ENCODE measurements at places on chromosomes 7 and 10.

DNA sequence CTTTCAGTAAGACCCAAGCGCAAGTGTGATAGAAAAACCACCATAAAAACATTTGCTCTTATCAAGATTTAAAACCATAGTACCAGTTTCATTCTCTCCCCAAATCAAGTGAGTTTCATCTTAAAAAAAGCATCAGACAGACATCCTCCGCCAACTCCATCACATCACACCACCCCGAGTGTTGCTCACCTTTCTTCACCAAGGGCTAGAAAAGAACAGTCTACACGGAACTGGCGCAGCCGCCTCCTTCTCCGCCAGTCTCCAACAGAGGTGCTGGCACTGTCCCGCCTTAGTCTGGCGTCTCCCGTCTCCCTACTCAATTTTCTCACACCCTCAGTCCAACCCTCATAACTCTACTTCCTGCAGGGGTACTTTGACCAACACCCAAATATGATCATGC is 46.9 kb upstream of the WIPI2 start:
- DNase-seq: peak; percentile 47

- no peak for DNase-seq
These were observed 33.9 kb downstream of the TSPAN14 start for GRCh38 chr10:80487791-80488538.

GRCh38 chr10:120172356-120172755 is 279.8 kb downstream of the SEC23IP start:
- DNase-seq: no peak

GRCh38 chr10:113446739-113447138 is 106.1 kb upstream of the HABP2 start:
- DNase-seq: no peak

- DNase-seq: no peak
These were observed 578 bp downstream of the ZNF713 start for GRCh38 chr7:55887821-55888247.

DNA sequence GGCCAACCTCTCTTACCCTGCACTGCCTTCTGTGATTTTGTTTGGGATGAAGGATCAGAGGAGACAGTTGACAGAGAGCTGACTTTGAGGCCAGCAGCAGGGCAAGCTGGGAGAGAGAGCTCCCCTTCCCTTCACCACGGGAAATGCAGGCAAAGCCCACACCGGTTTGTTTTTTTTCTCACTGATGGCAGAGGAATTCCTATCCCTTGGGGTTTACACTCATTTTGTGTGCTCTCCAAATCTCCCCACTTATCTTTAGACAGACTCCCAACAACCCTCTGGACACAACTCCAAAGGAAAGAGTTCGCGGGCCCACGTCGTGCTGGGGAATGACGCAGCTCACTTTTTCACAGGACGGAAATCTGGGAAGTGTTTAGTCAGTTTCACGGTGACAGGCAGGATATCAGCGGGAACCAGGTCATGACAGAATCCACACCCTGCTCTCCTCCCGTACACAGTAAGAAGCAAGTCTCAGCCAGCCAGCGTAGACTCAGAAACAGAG is 68.3 kb upstream of the FAM171A1 start:
- DNase-seq: no peak

- no peak for DNase-seq
These were observed 26.8 kb upstream of the SORCS3 start for GRCh38 chr10:104614245-104614831.

DNA sequence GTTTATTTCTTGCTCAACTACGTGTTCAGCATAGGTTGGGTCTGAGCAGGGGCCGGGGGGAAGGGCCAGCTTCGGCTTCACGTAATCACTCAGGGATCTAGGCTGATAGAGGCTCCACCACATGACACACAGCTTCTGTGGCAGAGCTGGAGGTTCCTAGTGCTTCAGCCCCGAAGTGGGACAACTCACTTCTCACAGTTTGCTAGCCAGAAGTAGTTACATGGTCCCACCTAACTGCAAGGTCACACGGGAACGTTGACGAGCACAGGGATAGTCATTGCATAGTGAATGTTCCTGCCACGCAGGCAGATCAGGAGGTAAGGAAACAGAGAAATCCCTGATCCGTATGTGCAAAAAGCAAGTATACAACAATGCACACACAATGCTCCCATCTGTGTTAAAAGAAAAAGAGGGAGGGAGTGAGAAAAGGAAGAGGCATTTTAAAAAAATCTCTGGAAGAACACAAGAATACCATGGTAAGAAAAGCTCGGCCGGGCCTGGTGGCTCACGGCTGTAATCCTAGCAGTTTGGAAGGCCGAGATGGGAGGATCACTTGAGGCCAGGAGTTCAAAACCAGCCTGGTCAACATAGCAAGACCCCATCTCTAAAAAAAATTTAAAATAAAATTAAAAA is 16.9 kb downstream of the SMURF1 start:
- DNase-seq: no peak

GRCh38 chr7:2860627-2861133 is 16.6 kb upstream of the GNA12 start:
- DNase-seq: no peak

DNA sequence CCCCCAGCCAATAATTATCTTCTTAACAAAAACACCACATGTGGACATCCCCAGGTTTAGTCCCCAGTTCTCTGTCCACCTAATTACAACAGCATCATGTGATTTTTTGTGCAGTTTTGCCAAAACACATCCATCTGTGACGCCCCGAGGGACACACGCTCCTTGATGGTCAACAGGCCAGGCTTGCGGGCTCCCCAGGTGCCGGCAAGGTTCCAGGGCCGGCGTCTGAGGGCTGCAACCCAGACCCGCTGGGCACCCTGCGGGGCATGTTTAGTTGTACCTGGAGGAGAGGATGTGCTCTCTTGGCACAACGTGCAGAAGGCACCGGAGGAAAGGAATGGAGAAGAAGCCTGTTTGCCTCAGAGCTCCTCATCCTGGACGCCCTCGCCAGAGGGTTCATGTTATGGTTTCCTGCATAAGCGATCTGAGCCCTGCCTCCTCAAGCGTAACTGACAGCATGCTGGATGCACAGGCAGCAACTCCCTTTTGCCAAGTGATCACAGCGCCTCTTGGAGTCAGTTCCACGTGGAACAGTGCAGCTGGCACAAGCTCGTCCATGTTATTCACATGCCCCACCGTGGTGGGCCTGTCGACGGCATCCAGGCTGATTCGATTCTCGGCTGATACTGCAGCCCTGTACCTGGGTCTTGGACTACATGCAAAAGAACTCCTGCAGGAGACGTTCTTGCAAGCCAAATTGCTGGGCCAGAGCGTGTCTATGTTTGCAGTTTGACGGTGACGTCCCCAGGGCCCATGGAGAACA is 41.6 kb downstream of the JAKMIP3 start:
- DNase-seq: no peak

- DNase-seq: no peak
These were observed 919 bp downstream of the INPP5F start for GRCh38 chr10:119726676-119727261.

GRCh38 chr10:3482200-3482993 is 302.6 kb downstream of the KLF6 start:
- no peak for DNase-seq

DNA sequence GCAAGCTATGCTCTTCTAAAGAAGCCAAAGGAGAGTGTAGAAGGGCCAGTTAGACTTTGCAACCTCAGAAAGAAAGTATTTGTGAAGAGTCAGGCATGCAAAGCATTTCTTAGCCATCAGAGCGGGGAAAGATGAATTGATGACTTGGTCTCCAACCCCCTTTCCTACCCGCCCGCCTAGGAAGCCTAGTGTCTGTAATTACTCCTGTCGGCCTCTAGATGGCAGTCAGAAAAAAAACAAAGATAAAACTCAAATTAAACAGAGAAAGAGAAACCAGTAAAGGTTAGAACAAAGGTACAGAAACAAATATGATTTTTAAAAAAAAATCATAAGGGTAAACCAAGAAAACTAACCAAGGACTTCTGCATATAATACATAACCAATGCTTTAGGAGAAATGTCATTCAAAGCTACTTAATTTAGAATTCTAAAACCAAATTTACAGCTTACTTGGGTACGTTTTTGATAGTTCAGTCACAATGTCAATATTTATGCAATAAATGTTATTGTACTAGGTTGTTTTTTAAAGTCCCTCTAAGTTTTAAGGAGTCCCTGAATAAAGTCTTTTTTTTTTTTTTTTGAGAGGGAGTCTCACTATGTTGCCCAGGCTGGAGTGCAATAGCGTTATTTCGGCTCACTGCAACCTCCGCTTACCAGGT is 97.6 kb downstream of the LYZL1 start:
- no peak for DNase-seq

DNA sequence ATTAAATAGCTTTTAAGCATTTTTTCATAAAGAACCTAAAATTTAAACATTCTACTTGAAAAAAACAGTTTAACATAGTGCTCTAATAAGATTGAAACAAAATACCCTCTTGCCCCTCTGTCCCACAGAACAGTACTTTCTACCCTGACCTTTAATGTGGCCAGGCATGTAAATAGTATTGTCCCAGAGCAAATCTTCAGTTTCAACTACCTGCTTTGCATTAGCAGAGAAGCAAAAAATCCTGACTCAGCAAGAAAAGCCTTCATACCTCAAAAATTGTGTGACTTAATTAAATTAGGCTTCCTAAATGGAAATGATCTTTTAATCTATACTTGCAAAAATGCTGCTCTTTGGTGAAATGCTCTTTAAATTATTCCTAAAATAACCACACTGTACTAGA is 237.4 kb upstream of the AOAH start:
- DNase-seq: no peak

GRCh38 chr7:121002757-121003200 is 14.3 kb downstream of the CPED1 start:
- DNase-seq: no peak

GRCh38 chr10:116888380-116889055 is 39.2 kb downstream of the ENO4 start:
- no peak for DNase-seq

DNA sequence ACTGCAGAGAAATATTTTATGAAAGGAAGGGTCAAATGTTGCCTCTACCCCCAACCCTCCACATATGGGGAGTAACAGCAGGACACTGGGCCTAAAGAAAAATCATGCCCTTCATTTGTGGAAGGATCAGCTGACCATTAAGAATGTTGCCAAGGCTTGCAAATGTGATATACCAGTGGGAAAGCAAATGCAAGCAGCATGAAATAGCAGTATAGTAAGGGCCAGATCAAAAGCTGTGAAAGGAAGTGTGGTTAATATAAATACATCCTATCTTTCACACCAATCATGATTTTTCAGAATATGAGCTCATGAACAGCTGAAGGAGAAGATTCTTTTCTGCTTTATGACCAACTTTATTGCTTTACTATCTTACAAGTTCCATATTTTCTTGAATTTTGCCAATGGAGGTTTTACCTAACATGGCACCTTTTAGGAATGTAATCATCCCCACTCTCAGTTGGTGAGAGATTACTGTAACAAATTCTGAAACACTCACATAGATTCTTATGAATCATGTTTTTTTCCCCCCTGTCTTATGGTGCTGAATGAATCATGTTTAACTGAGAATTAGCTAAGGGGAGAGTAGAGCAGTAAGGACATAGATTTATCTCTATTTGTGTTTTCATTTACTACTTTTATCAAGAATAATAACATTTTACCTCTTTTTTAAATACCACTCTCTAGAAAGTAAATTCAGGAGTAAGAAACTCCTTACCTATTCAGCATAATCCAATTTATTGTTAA is 12.1 kb upstream of the ATAD1 start:
- DNase-seq: no peak

DNA sequence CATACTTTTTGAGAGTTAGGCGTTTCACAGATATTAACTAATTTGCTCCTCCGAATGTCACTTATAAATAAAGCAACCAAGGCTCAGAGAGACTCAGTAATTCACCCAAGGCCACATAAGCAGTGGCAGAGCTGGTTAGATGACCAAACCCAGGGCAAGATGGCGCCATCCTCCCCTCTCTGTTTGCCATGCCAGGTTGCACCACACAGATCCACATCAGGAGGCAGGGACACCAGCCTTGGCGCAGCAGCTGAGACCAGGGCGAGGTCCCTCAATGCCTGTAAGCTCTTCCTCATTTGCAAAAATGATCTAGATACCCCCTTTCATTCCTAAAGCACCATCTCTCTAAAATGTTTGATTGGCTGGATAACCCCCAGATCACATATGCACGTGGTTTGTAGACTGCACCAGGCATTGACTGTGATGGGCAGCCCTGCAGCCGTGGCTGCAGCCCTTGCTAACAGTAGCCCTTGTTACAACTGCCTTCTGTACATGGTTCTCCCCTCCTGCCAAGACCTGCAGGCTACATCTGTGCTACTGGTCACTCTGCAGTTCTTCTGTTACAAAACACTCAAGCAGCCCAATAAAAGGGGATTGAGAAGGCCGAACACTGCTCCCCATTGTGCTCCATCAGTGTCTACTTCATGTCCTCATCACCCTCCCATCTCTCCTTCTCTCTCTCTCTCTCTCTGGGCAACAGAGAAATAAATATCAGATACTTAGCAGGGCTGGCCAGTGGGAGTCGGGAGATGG is 298.6 kb downstream of the PRPF18 start:
- DNase-seq: peak; percentile 72

- no peak for DNase-seq
These were observed 919.2 kb downstream of the LRMDA start for GRCh38 chr10:76350583-76350982.

DNA sequence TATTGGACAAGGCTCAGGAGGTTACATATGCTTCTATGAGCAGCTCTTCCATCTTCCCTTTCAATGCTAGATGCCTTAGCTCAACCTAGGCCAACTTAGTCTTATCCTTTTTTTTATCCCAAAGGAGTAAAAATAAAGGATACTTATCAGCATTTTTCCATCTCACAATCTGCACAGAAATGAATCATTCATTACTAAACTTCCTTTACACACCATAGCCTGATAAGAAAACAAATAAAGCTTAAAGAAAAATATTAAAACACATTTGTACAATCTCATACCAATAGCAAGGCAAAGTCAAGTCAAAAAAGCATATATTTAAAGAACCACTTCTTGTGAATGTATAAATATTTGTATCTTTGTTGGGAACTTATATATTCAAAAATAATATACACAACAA is 407.4 kb downstream of the GRM8 start:
- DNase-seq: no peak

GRCh38 chr10:91433620-91434019 is 23.5 kb downstream of the HECTD2 start:
- no peak for DNase-seq

Data from hypothalamus (tissue), 51 donors.